T-helper 9 cell (primary cell): ENCODE measurements at places on chromosomes 11 and 22.
A peak's percentile ranks its signal among the peaks of the same experiment; 100 is the strongest.

DNA sequence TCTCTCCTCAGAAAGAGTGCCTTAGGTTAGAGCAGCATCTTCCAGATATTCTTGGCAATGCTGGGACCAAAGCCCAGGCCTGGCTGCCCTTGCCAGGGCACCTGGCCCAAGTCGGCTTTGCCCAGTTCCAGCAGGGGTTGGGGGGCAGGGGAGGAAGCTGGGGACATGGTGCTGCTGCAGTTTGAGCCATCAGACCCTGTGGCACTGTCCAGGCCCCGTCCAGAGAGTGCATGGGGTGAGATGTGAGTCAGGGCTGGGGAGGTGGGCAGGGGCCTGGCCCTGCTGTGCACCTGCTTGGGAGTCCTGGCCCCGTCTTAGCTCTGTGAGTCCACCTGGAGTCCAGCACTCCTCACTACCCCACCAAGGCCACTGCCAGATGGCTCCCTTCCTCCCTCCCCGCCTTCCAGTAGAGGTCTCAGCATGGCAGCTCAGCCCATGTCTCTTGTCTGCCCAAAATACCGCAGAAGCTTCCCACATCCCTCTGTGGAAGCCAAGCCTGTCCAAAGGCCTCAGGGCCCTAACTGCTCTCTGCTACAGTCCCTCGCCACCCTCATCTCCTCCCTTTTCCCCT lies 16.6 kb downstream of the DERL3 start:
- DNase-seq: no peak

- no peak for DNase-seq
Observed at GRCh38 chr11:66815646-66816045, 27.6 kb upstream of the RCE1 start.

DNA sequence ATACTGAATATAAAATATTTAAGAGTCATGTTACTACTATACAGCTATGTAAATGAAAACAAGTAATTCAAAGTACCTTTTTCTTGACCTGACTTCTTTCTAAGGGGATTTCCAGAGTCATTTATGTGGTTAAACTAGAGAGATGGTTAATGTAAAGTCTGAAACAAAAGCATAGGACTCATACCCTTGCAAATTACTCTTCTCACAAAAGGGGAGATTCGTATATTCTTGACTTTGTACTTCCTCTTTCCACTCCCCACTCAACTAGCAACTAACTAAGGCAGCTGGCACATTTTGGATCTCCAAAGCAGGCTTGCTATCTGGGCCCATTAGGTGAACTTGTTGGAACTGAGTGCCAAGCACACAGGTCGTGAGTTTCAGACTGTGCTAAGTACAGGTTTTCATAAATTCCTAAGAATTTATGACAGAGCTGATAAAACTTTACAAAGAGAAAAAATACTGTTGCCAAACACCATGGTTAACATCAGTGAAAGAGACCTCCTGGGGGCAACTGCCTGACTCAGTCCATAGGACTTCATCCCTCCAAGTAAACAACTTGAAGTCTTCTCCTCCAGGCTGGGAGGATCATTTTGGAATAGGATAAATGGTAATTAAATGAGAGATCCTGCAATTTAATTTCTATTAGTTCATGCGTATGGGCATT lies 77.0 kb upstream of the DDI1 start:
- no peak for DNase-seq

DNA sequence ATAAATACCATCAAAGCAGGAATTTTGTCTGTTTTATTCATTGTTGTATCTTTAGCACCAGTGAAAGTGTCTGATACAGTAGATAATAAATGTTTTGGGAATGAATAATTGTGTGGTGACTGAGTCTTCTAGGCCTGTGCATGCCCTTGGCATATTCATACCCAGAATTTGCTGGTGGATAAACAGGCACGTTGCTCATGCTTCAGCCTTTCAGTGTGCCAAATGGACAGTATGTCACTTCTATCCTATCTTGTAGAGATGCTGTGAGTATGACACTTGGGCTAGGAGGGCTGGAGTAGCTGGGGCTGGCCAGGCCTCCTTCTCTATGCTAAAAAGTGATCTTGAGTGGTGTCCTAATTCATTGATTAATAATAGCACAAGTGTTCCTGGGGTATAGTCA lies 287.3 kb upstream of the DDI1 start:
- DNase-seq: no peak

DNA sequence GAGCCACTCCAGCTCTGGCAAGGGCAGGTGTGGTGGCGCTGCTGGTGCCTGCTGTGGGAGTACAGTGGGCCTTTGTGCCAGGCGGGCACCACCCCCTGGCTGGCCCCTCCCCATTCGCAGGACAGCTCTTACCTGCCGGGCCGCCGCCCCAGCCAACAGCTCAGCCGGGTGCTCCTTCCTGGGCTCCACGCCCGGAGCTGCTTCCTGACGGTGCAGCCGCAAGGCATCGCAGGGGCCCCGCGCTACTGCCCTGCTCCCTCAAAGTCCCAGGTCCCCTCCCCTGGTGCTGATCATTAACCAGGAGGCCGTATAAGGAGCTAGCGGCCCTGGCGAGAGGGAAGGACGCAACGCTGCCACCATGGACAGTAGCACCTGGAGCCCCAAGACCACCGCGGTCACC lies at the start of gene SLC5A1:
SLC5A1 (plus strand) TSS at position 338 of the 400 bp plus-strand sequence; CDS start at position 359, 21 bp downstream.
- DNase-seq: no peak

GRCh38 chr11:14645015-14645912 lies 1.7 kb downstream of the PDE3B start:
- DNase-seq: no peak

DNA sequence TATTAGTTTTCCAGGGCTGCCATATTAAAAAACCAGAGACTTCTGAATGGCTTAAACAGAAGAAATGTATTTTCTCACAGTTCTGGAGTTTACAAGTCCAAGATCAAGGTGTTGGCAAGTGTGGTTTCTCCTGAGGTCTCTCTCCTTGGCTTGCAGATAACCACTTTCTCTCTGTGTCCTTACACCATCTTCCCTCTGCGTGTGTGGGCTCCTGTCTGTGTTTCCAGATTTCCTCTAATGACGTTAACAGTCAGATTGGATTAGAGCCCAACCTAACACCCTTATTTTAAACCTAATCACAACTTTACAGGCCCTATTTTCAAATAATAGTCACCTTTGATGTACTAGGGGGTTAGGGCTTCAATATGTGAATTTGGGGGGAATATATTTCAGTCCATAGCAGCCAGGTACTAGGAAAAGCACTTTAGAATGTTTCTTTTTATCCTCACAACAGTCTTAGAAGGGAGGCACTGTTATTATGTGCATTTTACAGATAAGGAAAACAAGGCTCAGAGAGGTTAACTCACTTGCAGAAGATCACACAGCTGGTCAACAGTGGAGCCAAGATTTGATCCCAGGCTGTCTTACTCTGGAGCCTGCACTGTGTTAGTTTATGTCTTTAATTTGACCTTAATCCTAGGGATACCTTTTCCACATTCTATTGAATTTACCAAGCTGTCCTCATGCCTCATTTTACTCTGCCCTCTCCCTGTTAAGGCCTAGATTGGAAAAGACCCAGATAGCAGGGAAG lies 116.4 kb upstream of the CRYBB3 start:
- no peak for DNase-seq

DNA sequence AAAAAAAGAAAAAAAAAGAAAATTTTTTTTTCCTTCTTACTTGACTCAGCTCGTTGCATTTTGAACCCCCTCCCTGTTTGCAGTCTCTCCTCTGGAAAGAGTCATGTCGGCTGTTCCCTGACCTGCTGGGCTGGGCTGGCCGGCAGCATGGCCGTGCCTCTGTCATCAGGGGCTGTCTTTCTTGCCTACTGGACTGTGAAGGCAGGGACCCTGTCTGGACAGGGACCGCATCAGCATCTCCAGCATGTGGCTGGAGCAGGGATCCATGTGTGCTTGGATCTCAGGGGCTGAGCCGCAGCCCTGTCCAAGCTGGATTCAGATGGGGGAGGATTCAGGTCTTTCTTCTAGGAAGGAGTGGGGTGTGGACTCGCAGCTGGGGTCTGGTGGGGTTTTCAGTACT lies 15.5 kb downstream of the FBLN1 start:
- no peak for DNase-seq

- DNase-seq: no peak
Observed at GRCh38 chr11:68039526-68040086, 781 bp downstream of the TCIRG1 start.

DNA sequence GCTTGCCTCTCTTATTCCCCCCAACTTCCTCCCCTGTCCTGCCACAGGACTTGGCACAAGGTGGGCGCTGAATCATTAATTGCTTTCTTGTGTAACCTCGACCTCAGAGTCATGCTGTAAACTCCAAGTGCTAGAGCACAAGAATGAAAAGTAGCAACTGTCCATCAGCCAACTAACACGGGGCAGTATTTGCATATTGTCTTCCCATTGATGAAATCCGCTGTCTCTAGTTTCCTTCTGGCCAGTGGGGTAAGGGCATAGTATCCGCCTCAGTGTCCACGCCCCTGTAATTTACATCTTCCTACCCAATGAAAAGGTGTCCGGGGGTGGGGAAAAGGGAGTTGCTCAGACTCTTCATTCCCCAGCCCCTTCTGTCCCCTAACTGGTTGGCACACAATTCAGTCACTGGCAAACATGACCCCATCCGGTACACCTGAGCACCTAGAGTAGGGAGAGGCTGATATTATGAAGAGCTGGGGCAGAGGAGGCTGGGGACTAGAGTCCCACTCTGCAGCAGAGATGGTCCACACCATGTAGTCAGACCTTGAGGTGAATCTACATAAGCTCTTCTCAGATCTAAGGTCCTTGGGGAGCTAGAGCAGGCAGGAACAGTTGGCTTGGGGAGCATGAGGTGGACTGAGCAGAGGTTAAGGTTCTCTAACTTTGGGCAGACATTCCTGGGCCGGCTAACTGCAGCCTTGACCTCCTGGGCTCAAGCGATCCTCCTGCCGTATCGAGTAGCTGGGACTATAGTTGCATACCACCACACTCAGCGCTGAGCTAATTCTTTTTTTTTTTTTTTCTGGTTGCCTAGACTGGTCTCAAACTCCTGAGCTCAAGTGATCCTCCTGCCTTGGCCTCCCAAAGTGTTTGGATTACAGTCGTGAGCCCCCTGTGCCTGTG lies 6.8 kb upstream of the GGA1 start:
- no peak for DNase-seq

DNA sequence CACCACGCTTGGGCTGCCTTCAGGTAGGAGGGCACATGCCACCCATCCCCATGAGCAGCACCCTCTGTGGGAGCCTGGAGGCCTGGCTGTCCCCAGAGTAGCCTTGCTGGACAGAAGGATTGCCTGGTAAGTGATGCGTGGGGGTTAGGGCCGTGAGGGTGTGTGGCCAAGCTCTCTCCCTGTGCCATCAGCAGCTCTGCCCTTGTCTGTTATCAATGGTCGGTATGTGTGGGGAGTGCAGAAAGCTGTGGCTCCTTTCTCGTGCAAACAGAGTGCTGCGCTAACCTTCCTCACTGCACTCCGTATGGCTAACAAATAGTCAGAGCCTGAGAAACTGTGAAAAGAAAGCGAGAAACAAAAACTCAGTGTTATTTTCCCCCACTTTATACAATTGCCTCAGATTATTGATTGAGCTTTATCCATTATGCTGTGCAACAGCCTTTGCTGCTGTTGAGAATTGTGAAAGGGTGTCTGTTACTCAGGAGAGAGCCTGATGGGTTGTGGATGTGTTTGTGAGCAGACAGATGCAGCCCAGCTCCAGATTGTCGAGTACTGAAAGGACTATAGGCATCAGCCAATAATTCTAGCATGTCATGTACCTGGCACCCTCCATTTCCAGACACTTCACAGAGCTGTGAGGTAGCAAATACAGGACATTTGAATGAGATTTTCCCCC lies 432.2 kb downstream of the NTM start:
- DNase-seq: no peak

- DNase-seq: no peak
Observed at GRCh38 chr11:31809857-31810778, 1.0 kb downstream of the PAX6 start.

- no peak for DNase-seq
Observed at GRCh38 chr11:78371221-78371891, 46.3 kb downstream of the GAB2 start.

DNA sequence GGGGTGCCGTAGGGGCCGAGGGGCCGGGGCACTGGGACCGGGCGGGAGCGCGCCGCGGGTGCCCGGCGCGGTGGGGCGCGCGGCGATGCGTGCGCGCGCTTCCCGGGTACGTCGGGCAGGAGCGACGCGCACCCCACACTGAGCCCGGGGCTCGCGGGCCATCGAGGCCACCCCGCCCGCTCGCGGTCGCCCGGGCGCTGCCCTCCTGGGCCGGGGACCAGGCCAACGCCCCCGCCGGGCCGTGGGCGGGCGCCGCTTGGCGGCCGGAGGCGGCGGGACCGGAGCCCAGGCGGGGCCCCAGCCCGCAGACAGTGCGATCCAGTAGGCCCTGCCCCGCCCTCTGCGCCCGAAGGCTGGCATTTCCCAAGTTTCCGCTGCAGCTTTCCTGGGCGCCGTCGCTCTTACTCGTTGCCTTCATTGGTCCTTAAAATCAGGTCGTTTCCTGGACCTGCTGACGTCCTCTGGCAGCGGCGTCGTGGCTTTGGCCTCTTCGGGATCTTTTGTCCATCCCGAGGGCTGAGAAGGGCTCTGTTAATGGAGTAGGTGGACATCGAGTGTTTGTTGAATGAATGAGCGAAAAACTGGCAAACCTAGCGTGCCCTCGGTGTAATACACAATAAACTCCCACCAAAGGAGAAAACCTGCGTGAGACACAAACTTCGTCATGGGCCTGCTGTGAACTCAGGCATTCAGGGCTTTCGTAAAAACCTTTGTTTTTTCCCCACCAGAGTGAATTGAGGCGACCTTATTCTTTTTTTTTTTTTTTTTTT lies 638 bp downstream of the PARVA start:
- DNase-seq: peak; percentile 3
